ENCODE measurements at places on chromosomes 4 and X.

GRCh38 chrX:103919270-103919637, 43.2 kb upstream of the TMSB15B start:
- DNase-seq, result no peak

DNA sequence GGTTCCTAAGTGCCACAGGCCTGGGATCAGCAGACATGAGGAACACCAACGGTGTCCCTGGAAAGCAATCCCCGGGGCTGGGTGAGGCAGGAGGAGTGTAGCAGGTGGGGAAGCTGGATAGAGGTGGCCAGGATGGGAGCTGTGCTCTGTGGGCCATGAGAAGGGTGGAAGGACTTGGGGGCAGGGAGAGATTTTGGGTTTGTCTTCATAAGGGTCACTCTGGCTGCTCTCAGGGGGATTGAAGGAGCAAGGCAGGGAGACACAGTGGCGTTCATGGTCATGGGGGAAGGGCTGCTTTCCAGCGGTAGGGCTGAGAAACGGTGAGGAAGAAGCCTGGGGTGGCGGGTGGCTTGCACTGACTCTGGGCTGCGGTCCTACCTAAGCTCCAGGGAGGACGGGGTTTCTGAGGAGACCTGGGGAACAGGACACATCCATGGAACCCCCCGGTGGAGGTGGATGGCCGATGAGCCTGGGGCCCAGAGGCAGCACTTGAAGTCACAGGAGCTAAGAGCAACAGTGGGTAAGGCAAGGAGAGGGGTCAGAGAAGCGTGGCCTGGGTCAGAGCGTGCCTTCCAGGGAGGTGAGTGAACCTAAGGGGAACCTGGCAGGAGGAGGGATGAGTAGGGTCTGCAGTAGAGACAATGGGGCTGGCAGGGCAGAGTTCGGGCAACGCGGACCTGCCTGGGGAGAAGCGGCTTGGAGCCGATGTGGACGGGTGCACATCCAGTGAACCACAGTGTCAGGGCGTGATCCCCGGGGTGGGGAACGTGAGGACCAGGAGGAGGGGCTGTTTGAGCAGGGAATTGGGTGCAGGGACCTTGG, 12.4 kb upstream of the CTBP1 start:
- DNase-seq, result no peak

GRCh38 chrX:15943391-15943790, 88.8 kb upstream of the AP1S2 start:
- DNase-seq, result no peak

- DNase-seq, result no peak
These were observed 6.5 kb upstream of the NDST4 start for GRCh38 chr4:115119804-115120352.

DNA sequence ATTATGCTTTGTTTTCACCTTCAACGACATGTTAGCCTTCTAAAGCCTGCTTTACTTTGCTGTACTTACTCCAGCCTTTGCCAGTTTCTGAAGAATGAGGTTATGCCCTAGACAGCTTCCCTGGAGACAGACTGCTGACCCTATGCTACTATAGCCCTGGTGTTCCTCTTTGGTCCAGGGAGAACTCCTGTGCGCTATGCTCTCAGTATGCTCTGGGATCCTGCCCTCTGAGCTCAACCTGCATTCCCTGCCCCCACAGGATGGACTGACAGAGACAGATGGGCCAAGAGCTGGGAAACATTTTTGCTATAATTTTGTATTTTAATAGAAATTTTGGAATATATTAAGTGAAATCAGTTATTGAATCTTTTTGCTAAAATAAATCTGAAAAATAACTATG, 425.9 kb downstream of the TMA16 start:
- DNase-seq, result no peak

GRCh38 chr4:89299153-89299791, 8.3 kb downstream of the GPRIN3 start:
- DNase-seq, result no peak

DNA sequence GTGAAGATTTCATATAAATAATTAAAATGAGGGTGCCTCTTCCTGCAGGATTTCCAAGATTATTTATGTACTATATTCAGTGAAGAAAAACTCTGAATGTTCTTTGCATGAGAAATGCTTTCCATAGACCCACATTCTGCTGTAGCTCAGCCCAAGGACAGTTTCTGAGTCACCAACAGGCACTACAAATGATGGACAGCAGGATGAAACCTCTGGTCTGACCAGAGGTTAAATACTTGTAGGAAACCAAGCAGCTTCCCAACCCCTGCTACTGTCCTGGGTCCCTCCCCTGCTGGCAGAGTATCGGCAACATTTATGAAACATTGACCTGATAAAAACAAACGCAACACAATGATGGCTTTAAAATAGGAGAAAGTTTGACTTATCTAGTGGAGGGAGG, 73.1 kb downstream of the CXXC4 start:
- no peak for DNase-seq

- no peak for DNase-seq
These were observed 48.9 kb upstream of the MTNR1A start for GRCh38 chr4:186604124-186604807.

- no peak for DNase-seq
These were observed 458.5 kb downstream of the AFF2 start for GRCh38 chrX:148958901-148959300.

- DNase-seq, result no peak
These were observed 97.6 kb upstream of the STIM2 start for GRCh38 chr4:26763063-26763462.

GRCh38 chrX:10327651-10328050, 170.9 kb downstream of the CLCN4 start:
- DNase-seq, result no peak

Measured in stimulated activated CD4-positive, alpha-beta T cell treated with anti-CD3 and anti-CD28 coated beads, Interleukin-2, amount 100 ng/mL, for 48 hours (primary cell).